IMR-90 (cell line): ENCODE measurements at places on chromosomes 3 and 15.

DNA sequence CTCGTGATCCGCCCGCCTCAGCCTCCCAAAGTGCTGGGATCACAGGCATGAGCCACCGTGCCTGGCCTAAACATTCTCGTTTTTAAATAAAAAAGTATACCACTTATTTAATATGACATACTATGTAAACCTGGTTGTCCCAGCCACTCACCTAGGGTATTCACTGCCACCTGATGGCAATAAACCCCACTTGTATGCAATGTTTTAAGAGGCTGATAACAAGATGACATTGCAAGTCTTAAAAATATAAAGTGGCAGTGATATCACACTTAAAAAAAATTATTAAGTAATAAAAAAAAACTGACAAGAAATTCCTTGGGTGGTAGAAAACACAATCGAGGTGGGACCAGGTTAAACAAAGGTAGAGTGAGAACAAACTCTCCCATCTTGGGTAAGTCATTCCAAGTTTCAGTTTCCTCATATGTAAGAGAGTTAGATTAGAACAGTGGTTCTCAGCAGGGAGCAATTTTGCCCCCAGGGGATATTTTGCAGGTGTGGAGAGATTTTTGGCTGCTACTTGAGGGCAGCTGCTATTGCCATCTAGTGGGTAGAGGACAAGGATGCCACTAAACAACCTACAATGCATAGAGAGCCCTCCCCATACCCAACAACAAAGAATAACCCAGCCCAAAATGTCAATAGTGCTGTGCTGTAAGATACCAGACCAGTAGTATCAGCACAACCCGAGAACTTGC is 14.5 kb downstream of the ARF4 start:
- peaks cover 38% of the 10 kb centered on the region for H3K36me3 ChIP-seq
- no peak overlapping the region for H3K27ac ChIP-seq
- peaks cover 4% of the 10 kb centered on the region for H3K4me1 ChIP-seq
- H3K27me3 ChIP-seq: no peaks in the 10 kb centered on the region
- no peak overlapping the region for H3K4me3 ChIP-seq

GRCh38 chr3:171371354-171371753 is 88.9 kb downstream of the TNIK start:
- no peak overlapping the region for H3K27ac ChIP-seq
- H3K27me3 ChIP-seq: no peaks in the 10 kb centered on the region
- no peak for DNase-seq
- peaks cover 15% of the 10 kb centered on the region for H3K4me1 ChIP-seq

DNA sequence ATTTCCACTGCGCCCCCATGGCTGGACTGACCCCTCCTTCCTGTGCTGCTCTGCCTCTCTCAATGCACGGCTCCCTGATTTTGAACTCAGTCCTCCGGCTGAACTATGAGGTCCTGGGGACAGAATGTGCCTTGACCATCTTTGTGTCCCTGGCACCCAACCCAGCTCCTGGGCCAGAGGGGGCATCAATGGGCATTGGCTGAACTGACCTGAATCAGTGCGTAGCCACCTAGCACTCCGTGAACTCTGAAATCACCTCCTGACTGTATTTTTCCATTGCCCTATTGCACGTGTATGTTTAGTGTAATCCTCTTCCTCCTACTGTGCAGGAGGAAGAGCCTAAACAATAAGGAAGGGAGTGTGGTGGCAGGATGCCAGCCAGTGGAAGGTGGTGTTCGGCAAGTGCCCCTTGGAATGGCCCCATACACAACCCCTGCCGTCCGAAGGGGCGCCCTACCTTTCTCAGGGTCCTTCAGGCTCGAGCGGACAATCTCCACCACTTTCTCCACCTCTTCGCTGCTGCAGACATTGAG is 33.5 kb downstream of the BDH1 start:
- peaks cover 10% of the 10 kb centered on the region for H3K4me1 ChIP-seq
- no peak overlapping the region for H3K27ac ChIP-seq
- no peak for DNase-seq

GRCh38 chr3:191342411-191342810 is 12.1 kb upstream of the UTS2B start:
- DNase-seq: no peak
- H3K4me1 ChIP-seq: peaks cover 15% of the 10 kb centered on the region
- no peaks in the 10 kb centered on the region for H3K27me3 ChIP-seq

GRCh38 chr15:41022487-41023090 is 69.3 kb downstream of the CHAC1 start:
- H3K27me3 ChIP-seq: no peaks in the 10 kb centered on the region
- no peak overlapping the region for H3K4me3 ChIP-seq
- H3K27ac ChIP-seq: no peak overlapping the region
- peaks cover 5% of the 10 kb centered on the region for H3K36me3 ChIP-seq
